ENCODE measurements at places on chromosomes 3 and 15.

DNA sequence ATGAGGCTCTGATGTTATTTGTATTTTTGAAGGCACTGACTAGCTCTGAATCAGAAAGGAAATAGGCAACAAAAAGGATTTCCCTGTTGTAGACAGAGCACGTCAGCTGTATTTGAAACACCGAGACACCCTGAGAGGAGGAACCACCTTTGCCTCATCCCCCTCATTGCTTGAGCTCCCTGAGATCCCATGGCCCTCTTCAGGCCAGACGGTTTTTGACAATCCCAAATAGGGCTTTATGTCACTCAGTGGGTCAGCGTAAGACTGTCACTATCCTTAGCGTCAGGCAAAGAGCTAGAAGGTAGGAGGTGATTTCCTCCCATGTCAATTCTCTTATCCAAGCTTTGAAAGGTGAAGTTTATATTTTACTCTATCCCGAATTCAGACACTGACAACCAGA lies 254.3 kb downstream of the ZNF621 start:
- DNase-seq: no peak

DNA sequence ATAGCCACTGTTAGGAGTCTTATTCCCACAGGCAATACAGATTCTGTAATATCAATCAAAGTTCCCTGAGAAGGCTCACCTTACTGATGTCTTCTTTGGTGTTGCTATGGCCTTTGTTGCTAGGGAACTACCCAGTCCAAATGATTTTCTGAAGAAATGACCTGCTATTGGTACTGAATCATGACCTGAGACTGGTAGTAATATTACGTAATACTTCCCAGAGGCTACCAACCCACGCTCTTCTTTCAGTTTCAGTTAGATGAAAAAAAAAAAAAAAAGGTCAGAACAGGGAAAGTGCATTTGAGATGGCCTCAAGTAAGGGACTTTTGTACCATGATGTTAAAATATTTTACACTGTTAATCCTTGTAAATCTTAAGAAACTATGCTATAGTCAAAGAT lies 1092.5 kb upstream of the EPHA6 start:
- DNase-seq: no peak

- DNase-seq: no peak
These were observed 85.3 kb downstream of the HHLA2 start for GRCh38 chr3:108381529-108382140.

DNA sequence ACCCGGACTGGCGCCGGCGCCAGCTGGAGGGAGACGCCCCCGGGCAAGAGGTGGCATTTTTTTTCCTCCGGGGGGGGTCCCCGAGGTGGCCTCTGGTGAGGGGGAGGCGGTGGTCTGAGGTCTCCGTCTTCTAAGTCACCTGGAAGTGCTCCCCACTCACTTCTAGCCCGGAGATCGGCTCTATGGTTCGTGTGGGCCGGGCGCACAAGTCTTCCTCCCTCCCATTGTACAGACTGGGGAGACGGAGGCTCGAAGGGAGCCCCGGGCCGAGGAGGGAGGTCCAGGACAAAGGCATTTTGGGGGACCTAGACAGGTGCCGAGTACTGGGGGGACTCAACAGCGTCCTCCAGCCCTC lies 4.4 kb downstream of the GATA2 start:
- no peak for DNase-seq

- DNase-seq: no peak
These were observed at the start of gene ITIH3 for GRCh38 chr3:52794612-52795099. Gene ITIH3 (plus strand): TSS chr3:52794796. CDS start chr3:52794804, 8 bp downstream.

DNA sequence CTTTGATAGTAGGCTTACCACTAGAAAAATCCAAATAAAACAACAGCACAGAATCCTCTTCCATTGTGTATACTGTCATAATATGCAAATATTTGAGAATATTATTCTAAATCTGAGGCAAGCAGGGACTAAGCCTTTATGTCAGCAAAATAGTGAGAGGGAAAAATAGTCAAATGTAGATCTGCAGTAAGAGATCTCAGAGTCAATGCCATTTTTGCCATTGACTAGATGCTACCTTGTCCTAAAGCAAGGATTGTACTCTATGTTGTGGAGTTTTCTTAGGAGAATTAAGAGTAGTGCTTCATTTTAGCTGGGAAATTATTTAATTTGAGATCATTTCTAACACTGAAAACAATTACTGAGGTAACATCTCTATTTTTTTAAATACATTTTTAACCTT lies 50.2 kb downstream of the IQCH start:
- no peak for DNase-seq

- DNase-seq: no peak
These were observed 82.9 kb upstream of the THBS1 start for GRCh38 chr15:39497759-39498565.

- DNase-seq: no peak
These were observed 67.7 kb downstream of the KLHL25 start for GRCh38 chr15:85727068-85727467.
